Cerebellum (tissue), 4 donors: ENCODE measurements at places on chromosomes 7 and 10.
A peak's percentile ranks its signal among the peaks of the same experiment; 100 is the strongest.

DNA sequence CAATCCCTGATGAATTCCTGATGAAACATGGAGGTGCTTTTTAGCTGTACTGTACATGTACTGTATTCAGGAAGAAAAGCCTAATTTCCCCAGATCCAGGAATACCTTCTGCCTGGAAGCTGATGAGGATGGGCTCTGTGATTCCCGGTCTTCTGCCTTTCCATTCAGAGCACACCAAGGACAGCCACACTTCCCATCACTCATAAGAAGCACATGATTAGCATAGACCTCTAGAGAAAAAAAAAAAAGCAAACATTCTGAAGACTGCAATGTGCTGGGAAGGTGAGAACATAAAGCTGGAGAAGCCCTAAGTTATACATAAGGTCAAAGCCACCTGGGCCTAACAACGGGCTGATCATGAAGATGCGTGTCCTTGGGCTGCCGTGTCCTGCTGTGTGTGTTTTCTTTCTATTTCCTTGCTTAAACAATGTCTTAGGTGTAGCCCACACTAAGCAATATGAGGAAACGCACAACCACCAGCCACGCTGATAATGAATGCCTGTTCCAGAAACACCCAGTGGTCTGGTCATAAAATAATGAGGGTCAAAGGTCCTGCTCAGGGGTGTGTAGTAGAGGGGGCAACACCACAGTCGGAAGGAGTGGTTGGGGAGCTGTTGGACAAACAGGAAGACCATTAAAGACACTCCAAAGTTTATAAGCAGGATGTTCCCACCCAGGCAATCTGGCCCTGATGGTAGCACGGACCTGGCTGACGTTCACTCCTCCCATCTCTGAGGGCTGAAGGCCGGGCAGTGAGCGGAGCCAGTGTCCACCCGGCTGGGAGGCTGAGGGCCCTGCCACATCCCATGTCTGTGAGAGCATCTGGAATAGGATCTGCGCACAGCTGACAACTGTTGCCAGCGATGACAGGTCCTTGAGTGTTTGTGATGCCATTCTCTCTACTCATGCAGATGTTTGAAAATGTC lies 7.9 kb downstream of the PKD1L1 start:
- no peak for DNase-seq

- DNase-seq: peak; percentile 82
Observed at GRCh38 chr7:105640956-105641810, 59.9 kb upstream of the EFCAB10 start.

GRCh38 chr7:79185605-79186004 lies 267.9 kb downstream of the MAGI2 start:
- DNase-seq: no peak

DNA sequence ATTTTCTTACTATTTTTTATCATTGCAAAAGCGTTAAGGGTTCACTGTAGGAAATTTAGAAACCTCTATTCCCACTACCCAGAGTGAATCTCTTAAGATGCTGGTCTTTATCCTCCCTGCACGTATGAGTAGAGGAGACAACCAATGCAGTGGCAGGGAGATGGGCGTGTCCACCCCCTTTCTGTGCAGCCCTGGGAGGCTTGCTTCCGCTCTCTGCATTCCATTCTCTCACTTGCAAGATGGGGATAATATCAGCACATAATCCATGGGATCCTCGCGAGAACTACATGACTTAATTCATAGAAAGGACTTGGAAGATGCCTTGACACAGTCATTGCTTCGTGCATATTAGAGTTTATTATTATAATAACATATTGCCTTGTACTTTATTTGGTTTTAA lies 196.2 kb downstream of the KLF6 start:
- no peak for DNase-seq

- DNase-seq: no peak
Observed at GRCh38 chr7:46468753-46469356, 547.8 kb upstream of the IGFBP3 start.

GRCh38 chr7:48402721-48403120 lies 231.5 kb downstream of the ABCA13 start:
- no peak for DNase-seq

GRCh38 chr10:132967540-132967939 lies 25.2 kb upstream of the CFAP46 start:
- DNase-seq: no peak
